Kidney tubule cell (primary cell): ENCODE measurements at places on chromosomes 16 and 17.

DNA sequence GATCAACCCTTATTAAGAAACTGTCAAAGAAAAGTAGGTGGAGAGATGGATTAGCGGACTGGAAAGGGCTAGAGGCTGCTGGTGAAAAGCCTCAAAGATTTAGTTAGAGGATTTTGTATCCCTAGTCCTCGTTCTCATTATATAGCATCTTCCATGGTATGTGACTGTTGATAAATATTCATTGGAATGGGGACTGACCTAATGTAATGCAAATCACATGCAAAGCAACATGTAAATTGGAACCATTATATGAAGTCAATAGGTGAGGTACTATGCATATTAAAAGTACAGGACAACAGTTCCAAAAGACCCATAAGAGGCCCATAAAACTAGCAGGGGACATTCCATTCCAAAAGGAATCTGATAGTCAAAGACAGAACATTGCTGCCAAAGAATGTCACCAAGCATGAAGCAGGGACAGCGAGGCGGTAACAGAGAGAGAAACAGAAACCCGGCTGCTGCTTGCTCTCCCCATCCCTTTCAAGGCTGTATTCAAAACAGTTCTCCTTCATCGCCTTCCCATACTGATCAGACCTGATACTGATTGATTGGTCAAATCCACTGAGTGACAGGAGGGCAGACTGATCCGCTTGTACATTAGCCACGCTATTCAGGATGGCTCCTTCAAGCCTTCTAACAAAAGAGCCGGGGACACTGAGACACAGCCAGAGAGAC lies 44.5 kb downstream of the SOX9 start:
- no peak for DNase-seq

- no peak for DNase-seq
Observed at GRCh38 chr17:5714993-5715392, 130.7 kb upstream of the NLRP1 start.

- DNase-seq, result no peak
Observed at GRCh38 chr16:20942256-20942655, 41.7 kb downstream of the LYRM1 start.

GRCh38 chr17:63332286-63332685 lies 113.8 kb downstream of the CYB561 start:
- DNase-seq, result no peak

DNA sequence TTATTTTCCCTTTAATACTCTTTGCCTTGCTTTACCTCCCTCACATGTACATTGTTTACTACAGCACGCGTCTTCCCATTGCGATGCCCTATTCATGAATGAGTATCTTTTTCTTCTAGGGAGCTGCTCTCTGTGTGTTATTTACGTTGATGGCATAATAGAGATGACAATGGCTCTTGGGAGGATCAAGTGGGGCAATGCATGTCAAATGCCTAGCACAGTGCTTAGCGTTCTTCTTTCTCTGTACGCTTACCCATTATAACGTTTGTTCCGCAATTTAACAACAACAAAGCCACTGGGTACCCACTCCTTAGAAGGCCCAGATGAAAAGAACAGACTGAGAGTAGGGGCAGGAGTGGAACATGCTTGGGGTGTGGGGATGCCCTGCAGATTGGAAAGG lies 271.6 kb upstream of the TNRC6C start:
- DNase-seq, result no peak

DNA sequence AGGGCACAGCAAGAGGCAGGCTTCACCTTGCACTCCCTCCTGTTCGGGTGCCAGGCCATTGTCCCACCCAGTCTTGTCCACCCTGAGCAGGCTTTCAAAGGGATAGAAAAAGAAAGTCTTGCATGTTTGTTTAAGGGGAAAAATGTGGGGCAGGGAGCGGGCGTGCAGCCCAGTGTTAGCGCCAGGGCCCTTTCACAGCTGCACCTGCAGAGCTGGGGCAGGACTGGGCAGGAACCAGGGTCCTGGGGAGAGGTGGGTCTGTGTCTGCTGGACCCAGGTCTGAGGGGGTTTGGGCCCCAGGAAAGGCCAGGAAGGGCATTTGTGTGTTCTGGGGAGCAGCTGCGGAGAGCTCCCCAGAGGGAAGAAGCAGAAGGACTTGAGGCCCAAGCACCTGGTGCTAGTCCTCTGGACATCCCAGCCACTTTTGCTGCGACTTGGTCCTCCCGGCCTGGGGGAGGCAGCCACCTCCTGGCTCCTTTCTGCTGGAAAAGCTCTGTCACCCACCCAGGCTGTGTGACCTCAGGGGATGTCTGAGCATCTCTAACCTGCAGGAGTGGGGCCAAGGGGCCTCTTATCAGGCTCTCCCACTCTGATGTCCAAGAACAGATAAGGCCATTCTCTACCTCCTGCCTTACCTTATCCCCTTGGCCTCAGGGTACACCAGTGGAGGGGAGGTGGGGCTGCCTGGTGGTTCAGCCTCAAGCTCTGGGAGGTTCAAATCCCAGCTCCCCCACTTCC lies 44.7 kb downstream of the PSME3IP1 start:
- no peak for DNase-seq

- no peak for DNase-seq
Observed at GRCh38 chr16:70728150-70728549, 42.3 kb upstream of the MTSS2 start.

DNA sequence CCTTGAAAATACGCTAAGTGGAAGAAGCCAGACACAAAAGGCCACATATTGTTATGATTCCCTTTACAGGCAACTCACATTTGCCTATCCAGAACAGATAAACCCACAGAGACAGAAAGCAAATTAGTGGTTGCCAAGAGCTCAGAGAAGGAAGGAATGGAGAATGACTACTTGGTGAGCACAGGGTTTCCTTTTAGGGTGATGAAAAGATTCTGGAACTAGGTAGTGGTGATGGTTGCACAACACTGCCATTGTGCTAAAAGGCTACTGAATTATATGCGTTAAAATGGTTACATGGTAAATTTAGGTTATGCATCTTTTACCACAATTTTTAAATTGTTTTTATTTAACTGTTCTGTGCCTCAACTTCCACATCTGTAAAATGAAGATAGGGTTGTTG lies 4.4 kb downstream of the COPRS start:
- no peak for DNase-seq

GRCh38 chr16:87931504-87931903 lies 4.8 kb downstream of the CA5A start:
- no peak for DNase-seq

DNA sequence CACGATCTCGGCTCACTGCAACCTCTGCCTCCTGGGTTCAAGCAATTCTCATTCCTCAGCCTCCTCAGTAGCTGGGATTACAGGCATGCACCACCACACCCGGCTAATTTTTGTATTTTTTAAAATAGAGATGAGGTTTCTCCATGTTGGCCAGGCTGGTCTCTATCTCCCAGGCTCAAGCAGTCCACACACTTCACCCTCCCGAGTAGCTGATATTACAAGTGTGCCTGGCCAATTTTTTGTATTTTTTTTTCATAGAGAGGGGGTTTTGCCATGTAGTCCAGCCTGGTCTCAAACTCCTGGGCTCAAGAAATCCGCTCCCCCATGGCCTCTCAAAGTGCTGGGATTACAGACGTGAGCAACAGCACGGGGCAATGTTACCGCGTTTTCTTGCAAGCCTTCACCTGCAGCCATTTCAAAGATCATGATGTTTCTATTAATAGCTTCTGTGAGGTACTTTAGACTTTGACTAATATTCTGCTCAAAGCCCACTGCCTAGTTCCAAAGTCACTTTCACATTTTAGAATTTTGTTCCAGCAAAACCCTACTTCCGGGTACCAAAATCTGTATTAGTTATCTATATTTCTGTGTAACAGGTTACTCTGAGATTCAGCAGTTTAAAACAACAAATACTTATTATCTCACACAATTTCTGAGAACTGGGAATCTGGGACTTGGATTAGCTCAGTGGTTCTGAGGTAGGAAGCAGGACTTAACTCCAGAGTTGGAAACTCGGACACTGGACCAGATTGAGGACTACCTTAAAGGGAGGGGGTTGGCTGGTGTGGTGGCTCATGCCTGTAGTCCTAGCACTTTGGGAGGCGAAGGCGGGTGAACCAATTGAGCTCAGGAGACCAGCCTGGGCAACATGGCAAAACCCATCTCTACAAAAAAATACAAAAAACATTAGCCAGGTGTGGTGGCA lies 12.0 kb upstream of the MED13 start:
- DNase-seq, result no peak

GRCh38 chr16:21600031-21600773 lies 825 bp downstream of the METTL9 start:
- peak; percentile 50 for DNase-seq
